ENCODE measurements at places on chromosomes 5 and 9.
A peak's percentile ranks its signal among the peaks of the same experiment; 100 is the strongest.

GRCh38 chr5:56852228-56853000 lies 37.1 kb downstream of the MAP3K1 start:
- DNase-seq = no peak

- DNase-seq = no peak
Measured at GRCh38 chr9:90998573-90998972, 197.0 kb downstream of the SYK start.

- DNase-seq = no peak
Measured at GRCh38 chr5:2697446-2698200, 53.9 kb downstream of the IRX2 start.

DNA sequence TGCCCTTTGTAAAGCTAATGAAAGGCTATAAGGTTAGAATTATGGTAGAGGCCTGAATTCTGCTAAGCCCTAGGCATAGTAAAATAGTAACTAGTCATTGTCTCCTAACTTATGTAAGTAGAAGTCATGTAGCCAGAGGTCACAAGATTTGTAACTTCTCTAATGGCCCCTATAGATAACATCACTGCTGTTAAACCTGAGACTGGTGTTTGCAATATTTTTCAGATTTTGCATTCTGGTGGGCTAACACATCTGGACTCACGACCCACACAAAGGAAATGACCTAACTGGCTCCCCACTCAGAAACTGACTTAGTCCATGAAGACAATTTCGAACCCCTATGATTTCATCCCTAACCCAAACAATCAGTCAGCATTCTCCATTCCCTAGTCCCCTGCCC lies 37.2 kb upstream of the TTC39B start:
- no peak for DNase-seq

GRCh38 chr9:78351816-78352215 lies 54.9 kb downstream of the PSAT1 start:
- DNase-seq = no peak

- DNase-seq = no peak
Measured at GRCh38 chr5:118354797-118355196, 633.5 kb downstream of the DTWD2 start.

DNA sequence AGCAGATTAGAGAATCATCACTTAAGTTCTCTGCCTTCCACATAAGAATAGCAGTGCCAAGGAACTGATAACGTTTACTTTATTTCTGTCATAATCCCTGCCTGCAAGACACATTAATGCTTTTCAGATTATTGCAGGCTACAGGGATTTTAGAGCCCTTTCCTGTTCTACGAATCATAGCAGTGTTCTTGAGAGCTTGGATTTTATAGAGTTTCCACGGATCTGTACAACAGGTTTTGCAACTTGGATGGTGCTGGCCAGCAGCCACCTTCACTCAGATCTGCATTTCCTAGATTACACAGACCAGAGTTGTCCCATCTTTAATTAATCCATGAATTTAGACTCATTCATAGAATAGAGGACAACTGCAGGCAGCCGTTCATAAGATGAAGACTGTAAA lies 38.1 kb downstream of the SLC12A2 start:
- peak; percentile 14 for DNase-seq

DNA sequence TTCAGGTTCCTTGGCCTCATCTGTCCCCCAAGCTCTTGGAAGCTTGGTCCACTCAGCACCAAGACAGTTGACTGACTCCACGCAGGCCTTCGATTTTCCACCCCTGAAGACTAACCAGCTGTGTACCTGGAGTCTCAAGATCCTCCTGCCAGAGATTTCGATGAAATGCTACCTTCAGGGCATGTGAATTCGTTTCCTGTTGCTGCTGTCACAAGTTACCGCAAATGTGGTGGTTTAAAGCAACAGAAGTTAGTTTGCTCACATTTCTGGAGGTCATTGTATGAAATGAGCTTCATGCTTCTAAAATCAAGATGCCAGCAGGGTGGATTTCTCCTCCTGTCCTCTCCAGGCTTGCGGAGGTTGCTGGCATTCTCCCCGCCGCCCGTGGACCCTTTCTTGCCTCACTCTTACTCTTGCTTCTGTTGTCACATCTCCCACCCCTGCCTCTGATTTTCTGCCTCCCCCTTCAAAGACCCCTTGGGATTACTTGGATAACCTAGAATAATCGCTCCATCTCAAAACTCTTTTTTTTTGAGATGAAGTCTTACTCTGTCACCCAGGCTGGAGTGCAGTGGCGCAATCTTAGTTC lies 27.6 kb upstream of the RETREG1 start:
- no peak for DNase-seq

GRCh38 chr5:166251786-166252185 lies 2039.7 kb upstream of the WWC1 start:
- no peak for DNase-seq

DNA sequence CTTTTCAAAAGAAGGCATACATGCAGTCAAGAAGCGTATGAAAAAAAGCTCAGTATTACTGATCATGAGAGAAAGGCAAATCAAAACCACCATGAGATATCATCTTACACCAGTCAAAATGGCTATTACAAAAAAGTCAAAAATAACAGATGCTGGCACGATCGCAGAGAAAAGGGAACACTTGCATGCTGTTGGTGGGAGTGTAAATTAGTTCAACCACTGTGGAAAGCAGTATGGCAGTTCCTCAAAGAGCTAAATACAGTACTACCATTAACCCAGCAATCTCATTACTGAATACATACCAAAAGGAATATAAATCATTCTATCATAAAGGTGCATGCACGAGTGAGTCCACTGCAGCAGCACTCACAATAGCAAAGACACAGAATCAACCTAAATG lies 24.5 kb downstream of the RETREG1 start:
- DNase-seq = no peak

GRCh38 chr5:94709277-94709676 lies 90.8 kb downstream of the SLF1 start:
- DNase-seq = no peak

- no peak for DNase-seq
Measured at GRCh38 chr5:83750749-83751148, 30.1 kb upstream of the HAPLN1 start.

DNA sequence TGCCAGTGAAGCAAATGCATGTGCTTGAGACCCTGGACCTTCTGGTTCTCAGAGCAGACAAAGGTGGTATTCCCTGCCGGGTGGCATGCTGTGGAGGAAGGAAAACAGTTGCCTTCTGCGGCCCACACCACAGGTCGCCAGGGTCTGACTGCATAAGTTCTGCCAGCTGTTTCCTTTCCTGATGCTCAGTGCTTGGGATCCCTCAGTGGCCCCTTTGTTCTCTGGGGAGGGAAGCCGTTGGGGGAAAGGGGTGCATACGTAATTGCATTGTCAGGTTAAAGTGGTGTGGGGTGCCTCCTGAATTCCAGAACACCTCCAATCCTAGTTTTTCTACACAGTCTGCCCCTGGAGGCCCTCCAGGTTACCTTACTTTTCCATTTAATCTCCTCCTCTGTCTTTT lies 43.1 kb upstream of the SLC2A8 start:
- DNase-seq = no peak

DNA sequence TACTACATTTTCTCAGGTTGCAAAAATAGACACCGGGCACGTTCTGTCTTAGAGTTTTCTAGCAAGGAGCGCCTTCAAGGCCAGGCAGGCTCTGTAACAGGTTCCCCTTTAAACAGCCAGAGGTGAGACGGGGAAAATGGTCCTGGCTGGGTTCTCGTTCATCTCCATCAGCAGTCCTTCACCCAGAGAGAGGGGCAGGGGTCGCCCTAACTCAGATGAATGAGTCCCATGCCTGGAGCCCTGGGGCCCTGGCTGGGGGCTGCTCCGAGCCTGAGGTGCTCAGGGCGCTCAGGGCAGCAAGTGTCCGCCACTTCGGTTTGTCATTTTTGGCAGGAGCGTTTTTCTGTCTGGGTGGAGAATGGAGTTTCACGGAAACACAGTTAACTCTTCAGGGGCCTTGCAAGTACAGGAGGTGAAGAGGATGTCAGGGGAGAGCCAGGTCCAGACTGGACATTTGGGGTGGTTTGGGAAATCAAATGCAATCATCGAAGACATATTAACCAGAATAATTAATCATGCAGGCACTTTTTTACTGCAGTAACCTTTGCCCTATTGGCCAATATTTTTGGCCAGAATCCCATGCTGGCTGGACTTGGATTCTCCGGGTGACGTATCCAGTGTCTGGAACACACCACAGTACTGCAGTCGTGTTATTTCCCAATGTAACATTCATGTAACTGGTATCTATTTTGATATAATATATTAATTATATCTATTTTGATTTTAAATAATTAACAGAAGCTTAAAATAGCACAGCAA lies 2.9 kb downstream of the NTNG2 start:
- no peak for DNase-seq

GRCh38 chr9:127796852-127797370 lies 5.8 kb upstream of the FPGS start:
- no peak for DNase-seq

DNA sequence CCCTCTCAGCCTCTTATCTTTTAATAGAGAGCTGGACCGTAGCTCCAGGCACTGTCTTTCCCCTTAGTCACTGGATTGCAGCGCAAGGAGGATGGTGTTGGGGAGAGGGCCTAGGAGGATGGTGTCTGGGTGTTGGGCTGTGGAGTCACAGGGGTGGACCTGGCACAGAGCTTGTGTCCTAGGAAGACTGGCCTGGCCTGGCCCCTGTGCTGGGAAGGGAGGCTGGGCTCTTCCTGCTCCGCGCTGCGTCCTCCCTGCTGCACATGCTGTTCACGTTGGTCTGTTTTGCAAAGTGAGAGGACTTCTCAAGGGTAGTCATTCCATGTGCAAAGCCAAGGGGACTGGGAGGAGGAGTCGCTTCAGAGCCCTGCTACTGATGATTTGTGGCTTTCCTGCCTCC lies 123.9 kb downstream of the EHMT1 start:
- DNase-seq = no peak

GRCh38 chr9:132750668-132751067 lies 80.4 kb downstream of the GTF3C4 start:
- DNase-seq = no peak

DNA sequence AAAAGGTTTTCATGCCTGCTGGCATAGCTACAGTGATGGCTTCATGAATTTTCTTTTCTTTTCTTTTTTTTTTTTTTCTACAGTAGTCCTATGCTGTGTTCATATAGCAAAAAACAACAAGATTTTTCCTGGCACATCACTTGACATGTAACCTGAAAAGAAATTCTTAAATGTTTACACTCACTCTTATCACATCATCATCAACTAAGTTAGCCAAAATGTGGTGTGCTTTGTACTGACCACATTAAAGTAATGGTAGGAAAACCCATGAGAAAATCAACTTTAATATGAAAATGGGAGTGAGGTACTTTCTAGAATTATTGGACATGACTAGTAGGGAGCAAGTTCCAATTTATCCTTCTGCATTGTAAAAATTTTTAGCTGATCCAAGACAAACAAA lies 146.7 kb downstream of the SSBP2 start:
- no peak for DNase-seq

- DNase-seq = no peak
Measured at GRCh38 chr5:112923148-112923917, 1.3 kb upstream of the REEP5 start.

- DNase-seq = no peak
Measured at GRCh38 chr5:88644676-88645075, 238.3 kb downstream of the MEF2C start.

DNA sequence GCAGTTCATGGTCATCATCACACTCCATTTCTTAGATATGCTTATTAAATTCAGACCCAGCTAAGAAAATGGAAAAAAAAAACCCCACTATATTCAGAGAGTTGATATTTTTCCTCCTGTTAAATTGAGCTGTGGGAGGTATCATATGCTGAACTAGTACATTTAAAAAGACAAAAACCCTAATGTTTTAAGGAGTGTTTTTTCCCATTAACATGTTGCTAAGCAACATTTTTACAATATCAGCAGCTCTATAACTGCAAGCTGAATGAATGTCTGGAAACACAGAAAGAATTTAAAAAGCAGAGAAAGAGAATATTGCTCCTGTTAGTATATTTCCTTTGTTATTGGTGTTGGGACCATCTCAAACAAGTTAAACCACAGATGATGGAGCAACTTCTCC lies 265.8 kb upstream of the GRIA1 start:
- no peak for DNase-seq

DNA sequence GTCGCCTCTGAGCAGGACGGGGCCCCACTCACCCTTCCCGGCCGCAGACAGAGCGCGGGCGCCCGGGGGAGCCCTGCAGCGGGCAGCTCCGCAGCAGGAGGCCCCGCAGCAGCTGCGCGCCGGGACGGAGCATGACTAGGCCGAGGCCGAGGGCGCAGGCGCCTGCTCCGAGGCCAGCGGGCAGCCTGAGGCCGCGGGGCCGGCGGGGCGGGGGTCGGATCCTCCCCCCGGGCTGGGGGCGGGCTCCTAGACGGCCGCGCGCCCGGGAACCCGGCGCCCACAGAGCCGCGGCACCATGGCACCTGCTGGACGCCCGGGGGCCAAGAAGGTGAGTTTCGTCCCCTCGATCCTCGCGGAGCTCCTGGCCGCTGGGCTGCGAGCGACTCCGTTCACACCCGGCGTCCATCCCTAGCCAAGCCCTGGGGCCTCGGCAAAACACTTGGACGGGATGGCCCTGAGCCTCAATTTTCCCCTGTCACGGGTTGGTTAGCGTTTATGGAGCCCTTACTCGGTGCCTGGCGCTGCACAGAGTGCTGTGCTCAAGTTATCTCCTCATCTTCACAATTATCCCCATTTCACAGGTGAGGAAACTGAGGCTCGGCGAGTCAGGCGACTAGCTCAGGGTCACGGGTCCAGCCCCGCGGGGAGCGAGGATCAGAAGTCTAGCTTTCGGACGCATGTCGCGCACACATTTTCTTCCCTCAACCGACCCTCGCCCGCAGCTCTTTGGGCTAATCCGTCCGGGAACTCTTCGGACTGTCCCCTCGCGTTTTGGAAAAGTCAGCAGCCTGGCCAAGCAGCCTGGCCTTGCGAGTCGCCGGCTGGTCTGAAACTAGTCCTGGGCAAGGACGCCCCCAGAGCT lies at the start of the genes BHMT2 and DMGDH:
TSS of gene BHMT2 (plus strand) at position 280 of the 862 bp plus-strand sequence. CDS start at position 296, 16 bp downstream.
TSS of gene DMGDH (minus strand) at position 187 of the 862 bp plus-strand sequence. CDS start at position 133, 54 bp downstream.
- no peak for DNase-seq

DNA sequence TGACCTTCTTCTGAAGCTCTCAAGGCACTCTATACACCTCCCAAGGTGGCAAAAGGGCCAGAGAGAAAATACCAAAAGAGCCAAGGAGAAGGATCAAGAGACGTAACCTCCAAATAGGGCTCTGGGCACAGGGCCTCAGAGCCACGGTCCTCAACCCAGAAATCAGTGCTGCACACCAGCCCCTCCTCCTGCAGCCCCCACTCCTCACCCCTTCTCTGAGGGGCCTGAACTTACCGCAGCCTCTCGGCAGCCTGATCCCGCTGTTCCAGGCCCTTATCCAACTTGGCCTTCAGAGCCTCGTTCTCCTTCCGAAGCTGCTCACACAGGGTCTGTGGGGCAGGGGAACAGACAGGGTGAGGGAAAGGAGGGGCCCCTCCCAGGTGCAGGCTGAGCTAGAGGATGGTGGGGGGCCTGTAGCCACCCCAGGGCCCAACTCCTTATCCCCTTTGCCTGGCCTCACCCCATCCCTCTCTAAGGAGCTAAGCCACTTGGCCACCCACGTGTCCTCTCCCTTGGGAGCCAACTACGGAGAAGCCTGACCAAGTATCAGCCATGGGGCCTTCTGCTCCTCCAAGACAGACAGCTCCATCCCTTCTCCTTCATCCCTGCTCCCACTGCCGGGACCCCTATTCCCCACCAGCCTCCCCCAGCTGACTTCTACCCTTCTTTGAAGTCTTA lies 28.8 kb downstream of the TNIP1 start:
- no peak for DNase-seq

Measured in D341Med (cell line).